ENCODE measurements at places on chromosomes 13 and 19. TPM values are rescaled to one million over a fixed set of nuclear protein-coding genes. Genes with fewer than 3 reads are reported as not detected.
A peak's percentile ranks its signal among the peaks of the same experiment; 100 is the strongest.

Gene ZNF175
- total RNA-seq: 2.9 TPM

Gene NAPSA
- total RNA-seq: 0.51 TPM

Gene FCER2
- not detected for total RNA-seq

Gene PTPRH
- 0.43 TPM for total RNA-seq

Gene CEACAM8
- total RNA-seq: not detected

Gene PNMA8C
- total RNA-seq: not detected

Gene CGB3
- not detected for total RNA-seq

Gene POGLUT2
- 26.0 TPM for total RNA-seq

Gene GPR12
- not detected for total RNA-seq

Gene ABCA7
- total RNA-seq: 1.1 TPM

Gene ZNF442
- total RNA-seq: 3.6 TPM

Gene SULT2B1
- not detected for total RNA-seq

GRCh38 chr13:52447354-52447753 is 3.1 kb downstream of the VPS36 start:
- peak; percentile 30 for DNase-seq

DNA sequence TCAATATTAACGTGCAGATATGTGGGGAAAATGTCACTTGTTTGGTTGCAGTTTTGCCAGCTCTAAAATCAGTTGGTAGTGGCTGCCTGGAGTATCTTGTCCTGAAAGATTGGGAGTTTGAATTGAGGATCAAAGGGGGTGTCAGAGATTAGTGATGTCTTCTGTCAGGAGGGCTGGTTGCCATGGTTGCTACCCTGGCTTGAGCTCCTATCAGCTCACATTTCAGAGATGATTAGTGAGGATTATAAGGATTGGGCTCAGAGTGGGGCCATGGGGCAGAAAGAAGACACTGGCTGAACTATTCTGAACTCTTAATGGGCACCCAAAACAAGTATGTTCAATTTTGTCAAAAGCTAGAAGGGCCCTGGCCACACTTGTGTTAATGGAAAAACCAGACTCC is 95.5 kb upstream of the RNF113B start:
- no peak for DNase-seq

DNA sequence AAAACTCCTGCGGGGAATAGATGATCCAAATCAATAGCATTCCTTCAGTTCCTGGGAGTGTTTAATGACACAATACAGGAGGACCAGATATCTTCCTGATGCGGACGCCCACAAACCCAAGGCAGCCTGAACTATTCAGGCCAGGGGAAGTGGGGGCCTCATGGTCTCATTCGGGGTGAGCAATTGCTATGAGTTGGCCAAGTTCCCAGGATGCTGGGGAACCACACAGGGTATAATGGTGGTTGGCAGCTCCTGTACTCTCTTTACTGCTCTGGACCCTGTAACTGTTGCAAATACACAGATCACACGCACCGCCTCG is 401.2 kb downstream of the IRS2 start:
- peak; percentile 69 for DNase-seq

DNA sequence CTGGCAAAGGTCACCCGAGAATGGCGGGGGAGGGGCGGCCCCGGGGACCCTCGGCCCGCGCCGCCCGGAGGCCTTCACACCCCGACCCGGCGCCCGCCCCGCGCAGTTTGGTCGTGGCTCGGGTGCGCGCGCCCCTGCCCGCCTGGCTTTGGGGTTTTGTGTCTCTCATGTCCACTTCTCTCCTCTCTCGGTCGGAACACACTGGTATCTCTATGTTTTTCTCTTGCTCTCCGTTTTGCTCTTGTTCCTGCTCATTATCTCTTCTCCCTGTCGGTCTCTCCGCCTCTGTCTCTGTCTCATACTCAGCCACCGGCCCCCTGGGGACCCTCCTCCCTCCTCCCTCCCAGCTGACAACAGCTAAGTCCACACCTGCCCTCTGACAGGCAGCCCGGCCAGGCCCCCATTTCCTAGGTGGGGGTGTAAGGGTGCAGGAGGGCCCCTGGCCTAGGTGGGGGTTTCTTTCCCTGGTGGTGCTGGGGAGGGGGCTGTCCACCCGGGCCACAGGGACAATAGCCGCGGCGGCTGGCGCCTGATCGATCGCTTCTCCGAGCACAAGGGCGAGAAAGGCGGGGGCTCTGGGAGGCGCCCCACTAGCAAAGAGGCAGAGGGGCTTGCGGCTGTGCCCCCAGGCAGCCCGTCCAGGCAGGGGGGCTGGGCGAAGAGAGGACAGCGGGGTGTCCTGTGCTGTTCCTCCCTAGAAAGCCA is 2.3 kb downstream of the ONECUT3 start:
- DNase-seq: no peak

DNA sequence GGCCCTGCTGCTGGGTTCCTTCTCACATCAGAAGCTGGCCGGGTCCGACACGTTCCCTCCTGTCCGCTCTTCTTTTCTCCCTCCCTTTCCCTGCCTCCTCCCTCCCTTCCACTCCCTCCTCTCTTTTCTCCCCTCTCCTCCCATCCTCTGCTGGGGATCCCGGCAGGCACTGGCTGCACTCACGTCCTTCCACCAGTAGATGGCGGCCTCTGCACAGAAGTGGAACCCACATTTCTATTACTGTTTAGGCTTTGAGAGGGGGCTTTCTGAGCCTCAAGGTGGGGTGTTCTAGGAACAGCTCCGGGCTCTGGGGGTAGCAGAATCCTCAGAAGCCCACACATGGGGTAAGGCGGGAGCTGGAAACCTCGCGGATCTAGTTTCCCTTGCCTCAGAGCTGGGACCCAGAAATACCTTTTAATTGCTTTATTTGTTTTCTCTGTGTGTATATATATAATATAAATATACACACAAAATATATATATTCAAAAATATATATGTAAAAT is 294.2 kb downstream of the ZNF536 start:
- peak; percentile 64 for DNase-seq

DNA sequence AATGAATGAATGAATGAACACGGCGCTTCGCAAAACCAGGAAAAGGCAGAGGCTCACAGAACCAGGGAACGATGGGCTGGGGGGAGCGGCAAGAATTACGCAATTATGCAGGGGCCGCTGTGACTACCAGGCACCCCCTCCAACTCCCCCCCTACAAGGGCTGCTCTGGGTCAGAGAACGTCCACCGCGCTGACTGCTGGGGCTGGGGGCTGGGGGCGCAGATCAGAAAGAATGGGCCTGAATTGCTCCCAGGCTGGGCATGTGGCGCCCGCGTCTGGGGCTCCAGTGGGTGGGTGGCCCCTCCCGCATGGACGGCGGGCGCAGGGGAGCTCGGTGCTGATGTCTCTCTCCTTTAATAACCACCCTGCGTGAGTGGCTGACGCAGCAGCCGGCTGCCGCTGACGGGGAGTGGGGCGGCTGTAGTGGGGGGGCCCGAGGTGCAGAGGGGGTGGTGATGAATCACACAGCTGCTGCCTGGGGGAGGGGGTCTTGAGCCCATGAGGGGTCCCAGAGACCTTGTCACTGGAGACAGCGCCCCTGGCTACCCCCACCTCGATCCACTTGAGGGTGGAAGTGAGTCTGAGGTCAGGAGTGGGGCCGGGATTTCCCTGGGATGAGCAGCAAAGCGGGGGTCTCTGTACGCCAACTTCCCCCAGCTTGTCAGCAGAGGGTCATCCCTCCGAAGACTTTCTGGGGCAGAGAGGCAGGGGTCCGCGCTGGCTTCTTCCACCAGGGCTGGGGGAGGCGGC is 1.5 kb upstream of the CIRBP start:
- DNase-seq: peak; percentile 52

DNA sequence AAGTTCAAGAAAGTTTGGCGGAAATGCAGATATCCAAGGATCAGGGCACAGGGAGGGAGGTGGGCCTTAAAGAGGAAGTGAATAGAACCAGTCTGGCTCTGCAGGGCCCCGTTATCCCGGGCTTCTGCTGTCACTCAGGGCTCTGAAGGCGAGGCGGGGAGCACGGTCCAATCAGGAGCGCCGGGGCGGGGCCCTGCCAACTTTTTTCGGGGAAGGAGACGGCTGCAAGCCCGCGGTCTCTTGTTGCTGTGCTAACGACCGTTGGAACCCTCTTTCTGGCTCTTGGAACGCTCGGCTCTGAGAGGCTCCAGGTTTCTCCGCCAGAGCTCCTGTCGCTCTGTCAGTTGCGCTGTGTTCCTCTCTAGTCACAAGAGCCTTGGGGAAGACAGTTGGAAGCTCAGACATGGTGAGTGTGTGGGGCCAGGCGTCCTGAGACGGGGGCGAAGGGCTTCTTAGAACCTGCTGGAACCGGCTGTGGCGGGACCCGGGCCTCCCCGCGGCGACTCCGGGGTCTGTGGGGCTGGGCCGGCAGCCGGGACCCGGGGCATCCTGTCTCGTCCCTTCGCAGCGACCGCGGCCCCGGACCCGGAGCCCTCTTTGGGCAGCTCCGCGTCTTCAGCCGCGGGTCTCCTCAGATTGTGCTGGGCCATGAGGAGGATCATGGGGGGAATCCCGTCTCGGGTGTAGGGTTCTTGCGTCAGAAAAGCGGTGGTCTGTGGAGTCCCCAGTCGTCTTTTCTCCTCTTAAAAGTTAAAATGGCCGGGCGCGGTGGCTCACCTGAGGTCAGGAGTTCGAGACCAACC is 27.7 kb downstream of the ZNF844 start:
- DNase-seq: peak; percentile 94

GRCh38 chr13:43676320-43676719 is 110.5 kb downstream of the ENOX1 start:
- peak; percentile 2 for DNase-seq

DNA sequence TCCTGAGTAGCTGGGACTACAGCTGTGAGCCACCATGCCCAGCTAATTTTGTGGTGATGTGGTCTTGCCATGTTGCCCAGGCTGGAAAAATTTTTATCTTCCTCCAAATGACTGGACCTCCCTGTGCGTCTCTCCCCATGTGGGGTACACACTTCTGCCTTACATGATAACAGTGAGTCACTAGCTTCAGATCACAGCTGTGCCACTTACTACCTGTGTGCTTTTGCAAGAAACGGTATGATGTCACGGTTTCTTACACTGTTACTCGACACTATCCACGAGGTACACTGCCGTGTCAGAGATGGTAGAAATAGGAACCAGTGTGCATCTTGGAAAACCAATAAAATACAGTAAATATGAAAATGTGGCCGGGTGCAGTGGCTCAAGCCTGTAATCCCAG is 17.5 kb upstream of the ZNF414 start:
- no peak for DNase-seq

GRCh38 chr13:106407338-106407737 is 128.1 kb downstream of the EFNB2 start:
- no peak for DNase-seq

DNA sequence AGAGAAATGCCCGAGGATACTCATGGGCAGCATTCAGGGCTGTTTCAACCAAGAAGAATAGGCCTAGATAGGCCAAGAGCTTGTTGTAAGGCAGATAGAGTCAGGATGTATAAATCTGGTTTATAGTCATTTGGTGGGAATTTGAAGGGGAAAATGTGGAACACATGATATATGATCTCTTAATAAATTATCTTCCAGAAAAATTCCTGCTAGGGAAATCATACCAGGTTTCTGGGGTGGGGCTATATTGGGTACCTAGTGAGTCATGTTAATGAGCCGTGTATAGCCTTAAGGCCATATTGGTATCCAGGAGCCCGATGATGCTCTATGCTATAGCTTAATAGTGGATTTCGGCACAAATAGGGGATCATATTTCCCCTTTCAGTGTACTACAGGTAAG is 51.5 kb upstream of the HTR2A start:
- no peak for DNase-seq
